ENCODE measurements at places on chromosomes 12 and 14.

DNA sequence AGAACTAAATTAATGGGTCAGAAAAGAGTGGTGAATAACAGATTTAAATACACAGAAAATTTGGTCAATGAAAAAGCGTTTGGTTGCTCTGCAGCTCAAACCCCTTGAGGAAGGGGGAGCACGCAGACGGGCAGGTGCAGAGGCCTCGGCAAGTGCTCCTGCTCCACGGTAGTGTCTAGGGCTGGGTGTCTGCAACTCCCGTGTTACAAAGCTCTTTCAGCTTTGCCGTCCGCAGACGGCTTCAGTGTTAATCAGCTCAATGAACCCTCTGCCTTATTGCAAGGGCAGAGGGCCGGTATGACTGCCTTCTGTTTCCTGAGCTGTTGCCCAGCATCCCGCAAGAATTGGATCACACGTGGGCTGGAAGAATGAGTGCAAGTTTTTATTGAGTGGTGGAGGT lies 125.7 kb upstream of the TRHDE start:
- no peak for DNase-seq

DNA sequence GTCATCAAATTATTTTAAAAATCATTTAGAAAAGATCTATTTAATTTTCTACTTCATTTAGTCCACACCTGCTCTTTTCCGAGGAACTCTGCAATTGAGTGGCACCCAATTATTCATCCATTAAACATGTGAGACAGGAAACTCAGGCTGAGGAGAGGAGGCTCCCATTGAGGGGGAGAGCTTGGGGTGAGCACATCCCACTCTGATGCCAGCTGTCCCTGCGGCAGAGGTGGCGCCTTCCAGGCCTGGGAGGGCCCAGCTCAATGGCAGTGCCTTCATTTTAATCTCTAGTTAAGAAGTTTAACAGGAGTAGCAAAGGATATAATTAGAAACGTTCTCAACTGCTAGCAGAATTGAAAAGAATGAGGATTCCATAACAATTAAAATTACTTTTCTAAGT lies 92.0 kb downstream of the ITPR2 start:
- DNase-seq: no peak

DNA sequence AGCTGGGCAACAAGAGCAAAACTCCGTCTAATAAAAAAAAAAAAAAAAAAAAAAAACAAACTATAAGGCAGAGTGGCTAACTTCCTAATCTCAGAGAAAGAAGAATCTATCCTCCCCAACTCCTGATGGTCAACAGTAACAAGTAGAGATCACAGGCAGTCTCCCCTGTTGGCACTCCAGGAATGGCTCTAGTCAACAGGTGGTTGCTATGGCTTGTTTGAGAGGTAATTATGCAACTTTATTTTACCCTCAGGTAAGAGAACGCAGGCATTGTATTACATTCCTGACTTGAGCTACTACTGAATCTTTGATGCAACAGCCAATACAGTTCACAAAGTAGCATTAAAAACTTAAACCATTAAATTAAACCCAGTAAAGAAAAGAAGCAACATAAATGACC lies 180.3 kb downstream of the DICER1 start:
- no peak for DNase-seq

GRCh38 chr12:63994704-63995103 lies 150.2 kb downstream of the SRGAP1 start:
- DNase-seq: no peak

DNA sequence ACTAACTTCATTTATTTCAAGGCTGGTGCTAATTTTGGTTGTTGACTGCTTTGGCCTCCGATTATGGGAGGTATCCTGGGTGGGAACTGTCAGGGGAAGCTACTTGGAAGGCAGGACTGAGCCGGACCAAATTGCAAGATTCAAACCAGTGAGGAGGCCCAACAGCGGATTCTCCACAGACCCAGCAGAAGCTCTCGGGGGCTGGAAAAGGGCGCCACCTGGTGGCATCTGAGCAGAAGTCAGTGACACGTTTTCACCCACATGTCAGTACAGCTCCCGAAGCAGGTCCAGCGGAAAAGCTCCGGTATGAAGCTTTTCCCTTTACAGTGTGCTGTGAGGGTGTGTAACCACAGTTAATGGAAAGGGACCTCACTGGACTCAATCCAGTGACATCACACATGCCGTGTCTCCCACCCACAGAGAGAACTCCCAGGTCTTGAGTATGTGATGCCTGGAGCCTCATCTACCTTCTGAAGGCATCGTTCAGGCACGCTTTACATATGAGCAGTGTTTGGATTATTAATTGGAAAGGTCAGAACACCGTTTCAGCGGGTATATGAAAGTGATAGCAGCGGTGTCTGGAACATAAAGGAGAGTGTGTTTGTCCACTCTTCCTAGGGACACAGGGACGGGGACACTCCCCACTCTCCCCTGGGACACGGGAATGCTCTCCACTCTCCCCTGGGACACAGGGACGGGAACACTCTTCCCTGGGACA lies 3.6 kb upstream of the P2RX2 start:
- peak; percentile 69 for DNase-seq

DNA sequence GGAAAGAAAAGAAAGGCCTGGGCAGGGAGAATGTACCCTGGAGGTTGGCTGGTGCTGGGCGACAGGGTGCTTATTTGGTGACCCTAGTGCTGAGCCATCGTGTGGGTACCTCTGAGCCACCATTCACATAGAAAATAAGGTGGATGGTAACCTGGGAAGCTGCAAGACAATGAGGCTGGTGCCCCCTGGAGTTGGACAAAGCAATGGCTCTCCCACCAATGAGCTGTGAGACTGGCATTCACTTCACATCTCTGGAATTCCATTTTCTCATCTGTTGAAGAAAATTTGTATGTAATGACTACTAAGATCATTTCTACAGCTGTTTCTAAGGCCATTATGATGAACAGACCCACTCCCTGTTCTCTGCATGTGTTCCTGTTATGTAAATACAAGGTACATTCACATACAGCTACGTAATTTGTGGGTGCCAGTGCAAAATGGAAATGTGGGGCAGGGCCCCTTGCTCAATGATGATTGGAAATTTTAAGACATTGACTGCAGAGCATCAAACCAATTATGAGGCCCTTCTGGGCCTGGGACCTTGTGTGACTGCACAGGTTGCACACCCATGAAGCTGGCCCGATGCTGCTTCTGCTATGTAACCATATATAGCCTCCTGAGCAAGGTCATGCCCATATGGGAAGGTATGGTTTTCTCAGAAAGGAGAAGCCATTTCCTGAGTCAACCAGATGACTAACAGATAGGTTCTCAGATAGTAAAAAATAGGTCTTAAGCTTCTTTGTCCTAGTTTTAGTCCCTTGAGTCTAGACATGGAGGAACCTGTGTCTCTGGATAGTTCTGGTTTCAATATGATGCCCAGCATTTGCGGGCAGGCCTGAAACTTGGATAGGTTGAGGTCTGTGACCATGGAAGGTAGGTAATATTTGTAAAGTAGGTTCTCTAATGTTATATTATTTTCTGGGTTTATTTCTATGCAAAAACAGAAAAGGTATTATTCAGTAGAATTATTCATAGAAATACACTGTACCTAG lies 63.4 kb upstream of the IGF1 start:
- DNase-seq: no peak

GRCh38 chr12:49983892-49984291 lies 11.1 kb downstream of the AQP6 start:
- DNase-seq: no peak

DNA sequence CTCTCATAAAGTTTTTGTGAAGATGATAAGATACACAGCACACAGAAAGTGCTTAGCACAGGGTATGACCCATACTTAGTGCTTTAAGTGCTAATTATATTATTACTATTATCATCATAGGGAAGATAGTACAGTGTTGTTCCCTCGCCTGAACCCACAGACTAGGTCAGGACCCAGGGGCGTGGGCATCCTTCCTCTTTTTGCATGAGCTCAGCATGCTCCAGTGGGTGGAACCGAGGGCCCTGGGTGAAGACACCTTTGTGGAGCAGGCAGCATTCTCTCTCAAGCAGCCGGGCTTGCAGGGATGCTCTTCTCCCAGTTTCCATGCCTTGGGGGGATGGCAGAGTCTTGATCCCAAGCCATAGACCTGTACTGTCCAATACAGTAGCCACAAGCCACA lies 34.8 kb downstream of the CRACR2A start:
- DNase-seq: no peak

- DNase-seq: no peak
Observed at GRCh38 chr14:51211149-51211548, 28.9 kb upstream of the TMX1 start.

DNA sequence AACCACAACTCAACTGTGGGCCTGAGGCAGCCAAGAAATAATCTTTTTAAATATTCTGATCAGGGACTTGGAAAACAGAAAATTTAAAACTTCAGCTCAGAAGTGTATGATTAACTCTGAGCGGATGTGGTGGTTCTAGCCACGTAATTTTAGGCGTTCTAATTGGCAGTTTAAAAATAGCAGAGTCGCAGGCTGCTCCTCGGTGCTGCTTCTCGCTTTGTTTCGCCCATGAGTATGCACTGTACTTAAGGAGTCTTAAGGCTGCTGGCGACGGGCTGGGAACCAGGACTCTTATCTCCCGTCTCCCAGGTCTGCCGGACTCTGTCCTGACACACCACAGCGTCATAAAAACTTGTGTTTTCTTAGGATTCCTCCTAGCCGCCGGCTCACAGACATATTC lies 113.4 kb upstream of the PELI2 start:
- DNase-seq: no peak

GRCh38 chr14:100295376-100296105 lies 10.7 kb downstream of the SLC25A29 start:
- no peak for DNase-seq

DNA sequence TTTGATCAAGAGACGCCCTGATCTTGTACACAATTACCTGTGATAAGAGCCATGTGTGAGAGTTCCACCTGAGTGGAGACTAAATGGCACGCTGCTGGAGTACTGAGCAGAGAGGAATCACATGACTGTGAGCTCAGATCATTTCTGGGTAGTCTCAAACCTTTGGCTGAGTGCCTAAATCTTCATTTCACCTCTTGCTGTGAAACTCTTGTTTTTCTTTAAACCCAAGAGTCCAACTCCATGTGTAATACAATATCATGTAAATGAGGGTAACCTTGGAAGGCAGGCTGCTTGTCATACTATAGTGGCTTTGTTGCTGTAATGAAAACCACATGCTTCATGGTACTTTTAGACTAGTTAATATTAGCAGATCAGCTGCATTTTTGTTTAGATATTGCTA lies 156.9 kb downstream of the CAND1 start:
- DNase-seq: no peak

GRCh38 chr14:71709987-71710386 lies 222.2 kb upstream of the RGS6 start:
- DNase-seq: no peak

DNA sequence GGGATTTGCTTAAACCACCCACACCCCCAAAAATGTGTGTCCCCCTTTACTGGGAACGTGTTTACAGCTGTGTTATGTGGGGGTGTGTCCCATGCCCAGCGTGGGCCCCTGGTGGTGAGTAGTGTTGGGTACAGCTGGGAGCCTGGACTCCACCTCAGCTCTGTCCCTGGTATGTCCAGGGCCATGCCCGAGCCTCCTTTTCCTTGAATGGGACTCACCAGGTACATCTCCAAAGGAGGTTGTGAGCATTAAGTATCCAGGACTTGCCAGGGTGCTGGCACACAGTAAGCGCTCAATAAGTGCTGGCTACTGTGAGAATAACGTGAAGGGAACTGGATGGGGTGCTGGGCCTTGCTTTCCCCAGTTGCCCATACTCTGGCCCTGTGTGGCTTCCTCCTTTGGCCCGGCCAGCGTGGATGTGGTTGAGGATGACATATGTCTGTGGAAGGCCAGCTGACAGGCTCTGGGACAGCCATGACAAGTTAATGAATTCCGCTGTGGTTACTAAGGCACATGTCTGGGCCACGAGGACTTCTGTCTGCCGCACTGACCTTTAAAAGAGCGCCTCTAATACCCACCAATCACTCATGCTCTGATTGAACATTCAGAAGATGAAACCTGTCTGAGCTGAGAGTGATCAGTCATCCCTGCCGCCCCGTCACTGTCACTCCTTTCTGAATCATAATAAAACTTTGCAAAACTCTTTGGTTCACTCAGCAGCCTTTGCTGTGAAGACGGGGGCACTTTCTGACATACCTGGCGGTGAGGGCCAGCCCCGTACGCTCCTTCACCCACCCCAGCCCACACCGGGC lies 74.7 kb downstream of the DIO3 start:
- DNase-seq: no peak

- no peak for DNase-seq
Observed at GRCh38 chr14:38125481-38126037, 82.1 kb upstream of the SSTR1 start.

- DNase-seq: no peak
Observed at GRCh38 chr12:77433799-77434198, 368.4 kb upstream of the E2F7 start.

DNA sequence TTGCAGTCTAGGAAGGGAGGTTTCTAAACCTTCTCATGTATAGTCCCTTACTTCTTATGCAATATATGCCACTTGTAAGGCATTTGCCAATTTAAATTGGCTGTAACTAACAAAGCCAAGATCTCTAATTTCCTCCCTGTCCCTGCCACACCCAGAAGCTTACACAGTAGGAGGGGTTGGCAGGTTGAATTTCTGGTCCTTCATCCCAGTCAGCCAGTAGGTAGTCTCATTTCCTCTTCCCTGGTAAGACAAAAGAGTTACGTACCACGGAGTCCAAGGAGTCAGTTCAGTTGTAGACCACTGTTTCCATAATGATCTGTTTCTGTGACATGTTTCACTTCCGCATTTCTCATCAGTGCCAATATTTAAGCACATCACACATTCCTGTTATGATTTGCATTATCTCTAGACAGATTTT lies 47.0 kb upstream of the PLBD1 start:
- DNase-seq: no peak

DNA sequence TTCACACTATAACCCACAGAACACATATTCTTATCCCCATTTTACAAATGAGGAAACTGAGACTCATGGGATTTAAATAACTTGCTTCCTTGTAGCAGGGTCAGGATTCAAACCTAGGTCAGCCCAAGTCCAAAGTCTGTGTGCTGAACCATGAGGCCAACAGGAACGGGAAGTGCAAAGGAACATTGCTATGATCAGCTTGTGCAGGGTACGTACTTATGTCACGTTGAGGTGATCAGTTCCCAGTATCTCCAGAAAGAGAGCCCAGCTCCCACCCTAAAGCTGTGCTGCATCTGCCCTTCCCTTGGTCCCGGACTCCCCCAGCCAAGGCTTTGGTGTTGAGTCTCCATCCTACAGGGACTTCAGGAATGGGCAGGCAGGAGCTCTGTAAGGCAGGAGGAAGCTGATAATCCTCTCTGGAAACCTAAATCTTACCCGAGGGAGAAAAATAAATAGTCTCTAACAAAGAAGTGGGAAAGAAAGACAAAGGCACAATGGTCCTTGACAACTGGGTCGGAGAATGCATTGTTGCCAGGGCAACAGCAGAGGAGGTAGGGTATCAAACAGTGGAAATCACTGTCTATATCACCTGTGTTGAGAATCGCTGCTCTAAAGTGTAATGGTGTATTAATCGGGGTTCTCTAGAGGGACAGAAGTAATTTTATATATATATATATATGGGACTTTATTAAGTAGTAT lies 82.5 kb upstream of the FICD start:
- no peak for DNase-seq

GRCh38 chr14:101461891-101462290 lies 99.4 kb upstream of the DIO3 start:
- DNase-seq: no peak

All from stimulated activated CD8-positive, alpha-beta memory T cell treated with anti-CD3 and anti-CD28 coated beads, Interleukin-7, amount 100 ng/mL, for 1 hour (primary cell).